Left ventricle myocardium inferior (tissue), 1 donor: ENCODE measurements at places on chromosomes 12 and 14. TPM values are rescaled to one million over a fixed set of nuclear protein-coding genes. Genes with fewer than 3 reads are reported as not detected.

DNA sequence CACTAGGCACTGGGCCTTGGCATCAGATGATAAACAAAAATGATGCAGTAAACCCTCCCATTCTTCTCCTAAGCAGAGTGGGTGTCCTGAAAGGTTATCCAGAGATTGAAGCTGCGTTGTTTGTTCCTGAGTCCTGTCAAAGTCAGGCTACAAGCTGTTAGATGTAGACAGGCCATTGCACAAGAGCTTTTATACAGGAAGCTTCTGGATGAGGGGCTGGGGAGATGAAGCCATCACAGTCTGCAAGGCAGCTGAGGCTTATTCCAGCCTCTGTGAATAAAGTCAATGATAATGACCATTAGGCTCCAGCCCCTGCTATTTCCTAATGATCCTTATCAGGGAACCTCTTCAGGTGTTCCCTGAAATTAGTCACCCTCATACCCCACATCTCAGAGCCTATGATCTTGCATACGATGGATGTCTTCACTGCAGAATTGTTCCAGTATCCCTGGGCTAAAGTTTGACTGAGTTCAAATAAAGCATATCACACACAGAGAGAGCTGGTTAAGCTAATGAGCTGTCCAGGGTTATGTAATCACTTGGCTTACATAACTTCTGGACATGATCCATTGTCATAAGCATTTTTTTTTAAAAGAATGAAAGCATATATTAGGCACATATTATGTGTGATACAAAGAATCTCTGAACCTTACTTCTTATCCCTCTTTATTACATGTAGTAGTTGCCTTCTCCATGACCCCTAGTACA, 337.1 kb upstream of the OR4E1 start:
- H3K27ac ChIP-seq = peak overlapping the region; percentile 59
- no peaks in the 10 kb centered on the region for H3K36me3 ChIP-seq
- H3K27me3 ChIP-seq = no peaks in the 10 kb centered on the region
- H3K4me1 ChIP-seq = no peaks in the 10 kb centered on the region
- H3K4me3 ChIP-seq = no peak overlapping the region
- DNase-seq = no peak

CD63 gene
- 705 TPM for total RNA-seq

DNA sequence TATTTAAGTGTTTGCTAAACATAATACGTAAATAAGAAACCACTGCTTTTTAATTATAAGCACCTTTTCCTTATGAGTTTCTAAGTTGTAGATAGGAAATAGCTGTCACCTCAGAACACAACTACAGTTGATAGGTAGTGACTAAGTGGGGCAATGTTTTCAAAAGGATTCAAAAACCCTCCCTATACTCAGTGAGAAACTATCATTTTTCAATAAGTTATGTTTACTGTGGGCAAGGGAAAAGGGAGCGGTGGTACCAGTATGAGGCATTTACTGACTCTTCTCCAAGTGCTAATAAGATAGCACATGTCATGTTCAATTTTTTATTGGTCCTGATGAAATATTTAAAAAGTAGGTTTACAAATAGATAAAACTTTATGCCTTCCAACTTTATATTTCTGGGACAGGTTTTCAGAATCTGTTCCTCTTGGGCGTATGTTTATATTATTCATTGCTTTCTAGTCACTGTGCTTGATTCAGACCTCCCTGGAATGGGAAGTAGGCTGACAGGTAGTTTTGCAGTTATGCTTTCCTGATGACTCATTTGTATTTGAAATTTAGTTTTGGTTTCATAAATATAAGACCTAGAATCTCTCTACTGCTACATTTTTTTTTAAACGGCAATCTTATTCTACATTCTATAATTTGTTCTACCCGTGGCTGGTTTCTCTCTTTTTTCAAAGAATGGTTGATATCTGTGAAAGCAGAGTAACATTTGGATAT, 153.1 kb downstream of the TMEM117 start:
- H3K27ac ChIP-seq = no peak overlapping the region
- H3K27me3 ChIP-seq = no peaks in the 10 kb centered on the region
- H3K36me3 ChIP-seq = no peaks in the 10 kb centered on the region
- H3K4me3 ChIP-seq = no peak overlapping the region
- DNase-seq = no peak
- H3K4me1 ChIP-seq = no peaks in the 10 kb centered on the region

- no peaks in the 10 kb centered on the region for H3K36me3 ChIP-seq
- no peaks in the 10 kb centered on the region for H3K4me1 ChIP-seq
- no peak overlapping the region for H3K4me3 ChIP-seq
- DNase-seq = peak; percentile 68
Measured at GRCh38 chr12:130456375-130457199, 118.9 kb downstream of the PIWIL1 start.

DNA sequence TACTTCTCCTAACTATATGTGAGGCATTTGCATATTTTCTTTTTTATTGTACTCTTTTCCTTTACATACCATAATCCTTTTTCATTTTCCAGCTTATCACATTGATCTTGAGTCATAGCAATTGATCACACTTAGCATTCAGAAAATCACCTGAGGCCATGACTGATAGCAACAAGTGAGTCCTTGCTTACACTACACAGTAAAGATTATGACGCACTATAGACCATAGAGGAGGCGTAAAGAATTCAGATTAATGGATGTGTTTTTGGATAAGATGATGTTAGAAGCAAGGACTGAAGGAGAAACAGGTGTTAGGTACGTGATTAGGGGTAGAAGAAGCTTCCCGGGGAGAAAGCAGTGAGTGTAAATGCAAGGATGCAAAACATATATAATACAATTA, 637.7 kb downstream of the ETNK1 start:
- no peaks in the 10 kb centered on the region for H3K27me3 ChIP-seq
- H3K4me3 ChIP-seq = no peak overlapping the region
- no peak for DNase-seq
- H3K36me3 ChIP-seq = no peaks in the 10 kb centered on the region
- H3K4me1 ChIP-seq = no peaks in the 10 kb centered on the region

DNA sequence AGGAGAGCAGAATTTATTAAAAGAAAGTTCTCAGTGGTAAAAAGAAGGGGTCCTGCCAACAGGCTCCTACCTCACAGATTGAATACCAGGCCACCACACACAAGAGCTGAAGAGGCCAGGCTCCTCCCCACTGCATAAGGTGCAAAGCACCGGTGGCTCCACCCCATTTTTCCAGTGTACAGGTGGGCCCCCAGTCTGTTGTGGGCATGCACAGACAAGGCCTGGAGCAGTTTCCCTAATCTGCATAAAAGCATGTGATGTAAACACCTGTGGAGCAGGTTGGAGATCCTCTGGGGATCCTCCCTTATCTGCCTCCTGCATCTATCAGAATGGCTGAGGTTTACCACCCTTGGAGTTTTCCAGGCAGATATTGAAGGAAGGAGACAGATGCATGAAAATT, 45.7 kb upstream of the PDZRN4 start:
- DNase-seq = no peak
- H3K4me3 ChIP-seq = no peak overlapping the region
- H3K36me3 ChIP-seq = no peaks in the 10 kb centered on the region
- no peak overlapping the region for H3K27ac ChIP-seq
- H3K27me3 ChIP-seq = no peaks in the 10 kb centered on the region

GRCh38 chr12:22321018-22321605, 13.4 kb downstream of the ST8SIA1 start:
- H3K27ac ChIP-seq = no peak overlapping the region
- no peak overlapping the region for H3K4me3 ChIP-seq
- no peaks in the 10 kb centered on the region for H3K27me3 ChIP-seq
- DNase-seq = no peak

DNA sequence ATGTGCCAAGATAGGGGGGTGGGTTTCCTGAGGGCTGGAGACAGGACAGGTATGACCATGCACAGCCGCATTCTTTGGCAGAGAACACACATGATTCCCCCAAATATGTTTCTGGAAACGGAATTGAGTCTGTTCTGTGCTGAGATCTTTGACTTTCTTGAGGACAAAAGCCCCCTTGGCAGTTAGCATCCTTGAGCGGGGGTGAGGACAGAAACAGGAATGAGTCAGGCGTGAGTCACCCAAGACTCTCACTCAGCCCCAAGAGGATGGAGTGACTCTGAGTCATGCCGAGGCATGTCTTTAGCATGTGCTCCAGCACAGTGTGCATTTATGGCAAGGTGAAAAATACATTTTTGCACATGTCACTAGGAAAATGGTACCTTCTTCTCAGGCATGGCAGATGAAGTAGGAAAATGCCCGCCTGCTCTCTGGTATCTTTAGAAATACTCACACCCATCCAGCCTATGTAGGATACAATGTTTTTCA, 52.1 kb downstream of the DAD1 start:
- DNase-seq = no peak
- H3K4me3 ChIP-seq = no peak overlapping the region
- peaks cover 47% of the 10 kb centered on the region for H3K4me1 ChIP-seq
- H3K36me3 ChIP-seq = no peaks in the 10 kb centered on the region
- no peaks in the 10 kb centered on the region for H3K27me3 ChIP-seq

RGS6 gene
- 23.0 TPM for total RNA-seq
